CD4-positive, alpha-beta T cell treated with Interleukin-15 for 4 hours (primary cell): ENCODE measurements at places on chromosomes 5 and 9.

GRCh38 chr9:137811283-137811870 lies 66.2 kb upstream of the CACNA1B start:
- no peak for DNase-seq

GRCh38 chr9:113963017-113963620 lies 87.0 kb downstream of the ZNF618 start:
- peak; percentile 14 for DNase-seq

GRCh38 chr5:131156385-131156784 lies 8.7 kb downstream of the HINT1 start:
- no peak for DNase-seq

DNA sequence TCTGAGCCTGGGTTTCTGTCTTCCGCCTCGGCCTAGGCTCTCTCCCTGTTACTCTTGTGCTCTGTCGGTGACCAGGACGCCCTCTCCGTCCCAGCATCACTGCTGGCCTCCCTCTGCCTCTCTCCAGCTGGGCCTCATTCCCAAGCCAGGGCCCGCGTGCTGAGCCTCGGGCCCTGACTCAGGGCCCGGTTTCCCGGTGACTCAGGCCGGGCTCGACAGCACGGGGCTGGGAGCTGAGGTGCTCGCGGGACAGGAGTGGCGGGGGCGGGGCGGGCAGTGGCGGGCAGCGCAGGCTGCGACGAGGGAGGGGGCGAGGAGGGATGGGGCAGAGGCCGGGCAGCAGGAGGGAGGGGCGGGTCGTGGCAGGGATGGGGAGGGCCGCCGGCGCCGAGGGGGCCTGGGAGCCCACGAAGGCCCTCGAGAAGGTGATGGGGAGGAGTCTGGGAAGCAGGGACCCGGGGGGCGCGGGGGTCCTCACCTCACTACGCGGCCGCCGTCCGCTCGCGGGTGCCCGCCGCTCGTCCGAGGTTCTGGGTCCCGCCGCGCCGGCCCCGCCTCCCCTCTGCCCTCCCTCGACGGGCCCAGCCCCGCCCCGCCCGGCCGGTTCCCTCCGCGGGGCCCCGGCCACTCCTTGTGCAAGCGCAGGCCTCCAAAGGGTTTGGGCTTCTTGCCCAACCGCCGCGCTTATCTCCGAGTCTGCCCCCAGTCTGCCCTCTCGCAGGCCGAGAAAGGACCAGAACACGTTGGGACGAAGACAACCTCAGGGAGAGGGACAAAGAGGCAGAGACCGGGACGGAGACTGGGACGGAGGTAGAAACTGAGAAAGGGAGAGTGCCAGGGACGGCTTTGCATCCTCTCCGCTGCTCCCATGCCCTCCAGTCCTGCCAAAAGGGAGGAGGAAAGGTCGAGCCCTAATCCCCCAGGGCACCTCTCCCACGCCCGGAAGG lies at the start of gene ARAP3:
Gene ARAP3, minus strand, starts transcription at position 536 of the 947 bp plus-strand sequence. CDS start 1,744 bp downstream, outside the sequence.
- DNase-seq = peak; percentile 28

DNA sequence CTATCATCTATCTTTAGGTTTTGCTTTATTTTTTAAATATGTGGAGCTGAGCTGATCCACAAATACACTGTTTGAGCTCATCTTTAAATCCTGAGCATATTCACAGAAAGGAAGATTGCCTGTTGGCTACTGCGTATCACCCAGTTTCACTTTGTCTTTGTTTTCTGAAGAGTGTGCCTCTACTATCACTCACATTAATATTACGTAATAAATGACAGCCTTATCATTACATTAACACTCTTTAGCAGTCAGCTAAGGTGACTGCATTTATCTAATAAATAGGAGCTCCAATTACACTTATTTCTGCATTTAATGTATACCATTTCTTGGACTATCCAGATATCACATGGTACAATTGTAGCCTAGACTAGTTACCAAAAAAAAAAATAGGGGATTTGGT lies 511.7 kb downstream of the NR2F1-AS1 start:
- no peak for DNase-seq

- DNase-seq = no peak
These were observed 139.8 kb downstream of the ESM1 start for GRCh38 chr5:54845567-54845941.

DNA sequence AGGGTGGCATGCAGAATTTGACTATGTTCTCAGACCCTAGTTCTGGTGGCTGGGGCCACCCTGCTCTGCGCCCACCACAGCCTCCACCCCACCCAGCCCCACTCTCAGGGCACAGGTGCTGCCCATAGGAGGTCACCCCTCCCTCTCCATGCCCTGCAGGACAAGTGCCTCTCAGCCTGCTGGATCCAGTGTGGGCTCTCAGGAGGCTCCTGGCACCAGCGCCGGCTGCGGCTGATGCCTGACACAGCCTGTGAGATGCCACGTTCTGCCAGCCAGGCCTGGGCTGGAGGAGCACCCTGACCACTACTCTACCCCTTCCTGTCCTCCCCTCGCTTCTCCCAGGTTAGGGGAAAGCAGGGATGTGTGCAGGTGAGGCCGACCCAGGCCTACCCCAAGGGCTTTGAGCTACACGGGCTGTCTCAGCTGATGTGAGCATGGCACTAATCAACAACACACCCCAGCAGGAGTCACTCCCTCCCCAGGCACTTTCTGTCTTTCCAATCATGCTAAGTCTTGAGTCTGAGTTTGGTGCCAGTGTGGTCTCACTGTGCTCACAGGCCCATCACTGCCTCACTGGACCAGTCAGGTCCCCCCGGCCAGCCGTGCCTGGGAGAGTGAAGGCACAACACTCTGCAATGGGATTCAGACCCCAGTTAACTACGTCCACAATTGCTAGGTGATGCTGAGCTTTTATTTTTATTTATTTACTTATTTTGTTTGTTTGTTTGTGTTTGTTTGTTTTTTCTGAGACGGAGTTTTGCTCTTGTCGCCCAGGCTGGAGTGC lies 12.1 kb upstream of the BARX1 start:
- no peak for DNase-seq

DNA sequence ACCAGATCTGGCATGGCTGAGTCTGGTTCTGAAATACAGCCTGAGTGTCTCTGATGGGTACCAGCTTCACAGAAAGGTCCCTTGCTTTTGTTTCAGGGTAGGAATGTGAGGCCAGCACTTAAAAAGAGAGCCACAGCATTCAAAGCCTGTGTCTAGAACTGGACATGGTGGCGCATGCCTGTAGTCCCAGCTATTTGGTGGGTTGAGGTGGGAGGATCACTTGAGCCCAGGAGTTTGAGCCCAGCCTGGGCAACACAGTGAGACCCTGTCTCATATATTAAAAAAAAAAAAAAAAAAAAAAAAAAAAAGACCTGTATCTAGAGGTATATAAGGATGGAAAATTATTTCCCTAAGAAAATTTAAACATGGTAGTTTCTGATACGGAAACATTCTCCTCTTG lies 202.3 kb downstream of the GAPVD1 start:
- no peak for DNase-seq

DNA sequence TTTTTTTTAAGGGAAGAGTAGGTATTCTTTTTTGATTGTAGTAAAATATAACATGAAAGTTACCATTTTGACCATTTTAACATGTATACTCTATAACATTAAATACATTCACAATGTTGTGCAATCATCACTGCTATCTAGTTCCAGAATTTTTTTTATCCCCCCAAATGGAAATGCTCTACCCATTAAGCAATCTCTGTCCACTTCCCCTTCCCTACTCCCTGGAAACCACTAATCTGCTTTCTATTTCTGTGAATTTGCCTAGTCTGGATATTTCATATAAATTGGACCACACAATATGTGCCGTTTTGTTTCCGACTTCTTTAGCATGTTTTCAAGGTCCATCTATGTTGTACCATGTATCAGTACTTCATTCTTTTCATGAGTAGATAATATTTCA lies 429.5 kb downstream of the TLE1 start:
- no peak for DNase-seq

- DNase-seq = no peak
These were observed 192.6 kb upstream of the PRDM9 start for GRCh38 chr5:23314827-23315226.
